ENCODE measurements at places on chromosomes 6 and 20. TPM values are rescaled to one million over a fixed set of nuclear protein-coding genes. Genes with fewer than 3 reads are reported as not detected.
A peak's percentile ranks its signal among the peaks of the same experiment; 100 is the strongest.

OR2B6 gene
- not detected for total RNA-seq

SLC17A3 gene
- not detected for total RNA-seq

MYCT1 gene
- total RNA-seq: 10.0 TPM

BHLHE23 gene
- not detected for total RNA-seq

POU3F2 gene
- total RNA-seq: not detected

DNA sequence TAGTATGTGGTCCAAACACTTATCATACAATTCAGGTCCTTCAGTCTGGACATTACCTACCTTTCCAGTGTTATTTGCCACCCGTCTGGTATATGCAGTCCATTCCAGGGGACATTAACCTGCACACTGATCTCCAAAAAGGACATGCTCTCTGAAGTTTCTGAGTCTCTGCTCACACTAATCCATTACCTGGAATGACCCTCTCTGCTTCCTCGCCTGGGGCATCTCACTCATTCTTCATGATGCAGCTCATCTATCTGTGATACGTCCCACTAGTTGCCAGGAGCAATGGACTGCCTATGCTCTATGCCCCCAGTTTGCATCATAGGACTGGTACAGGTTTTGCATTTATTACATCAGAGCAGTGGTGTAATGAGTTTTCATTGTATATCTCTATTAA lies 5.9 kb upstream of the TUBB2B start:
- H3K27me3 ChIP-seq: peaks cover 3% of the 10 kb centered on the region
- peaks cover 1% of the 10 kb centered on the region for H3K4me1 ChIP-seq
- DNase-seq: no peak

GRCh38 chr6:21595285-21596144 lies 2.0 kb downstream of the SOX4 start:
- H3K4me3 ChIP-seq: peak overlapping the region; percentile 84
- DNase-seq: peak; percentile 56
- no peaks in the 10 kb centered on the region for H3K27me3 ChIP-seq
- H3K27ac ChIP-seq: peak overlapping the region; percentile 97
- no peaks in the 10 kb centered on the region for H3K4me1 ChIP-seq

DNA sequence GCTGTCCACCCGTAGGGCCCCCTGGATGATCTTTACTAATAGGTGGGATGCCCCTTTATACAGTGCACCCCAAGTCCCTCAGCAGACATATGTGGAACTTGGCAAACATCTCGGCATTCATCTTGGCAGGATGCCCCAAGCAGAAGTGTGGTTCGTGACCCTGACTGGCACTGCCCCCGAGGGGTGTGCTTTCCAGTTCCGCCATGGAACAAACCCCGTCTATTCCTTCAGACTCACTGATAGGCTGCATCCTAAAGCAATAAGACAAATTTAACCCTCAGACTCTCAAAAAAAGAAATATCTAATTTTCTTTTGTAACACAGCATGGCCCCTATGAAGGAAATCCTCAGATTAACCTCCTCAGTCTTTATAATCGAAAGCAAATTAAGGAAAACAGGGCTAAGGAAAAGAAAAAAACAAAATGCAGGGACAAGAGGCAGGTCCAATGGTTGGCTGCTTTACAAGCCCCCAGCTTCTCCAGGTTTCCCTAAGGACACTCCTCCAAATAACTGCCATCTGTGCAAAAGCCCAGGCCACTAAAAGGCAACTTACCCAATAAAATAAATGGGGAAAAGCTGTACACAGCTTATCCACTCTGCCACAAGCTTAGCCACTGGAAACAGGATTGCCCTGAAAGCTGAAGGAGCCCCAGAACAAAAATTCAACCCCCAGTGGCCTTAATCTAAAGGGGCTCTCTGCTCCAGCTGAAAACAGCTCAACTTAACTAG lies 30.5 kb upstream of the RIPK1 start:
- no peak for DNase-seq
- H3K36me3 ChIP-seq: no peaks in the 10 kb centered on the region
- no peaks in the 10 kb centered on the region for H3K27me3 ChIP-seq

DNA sequence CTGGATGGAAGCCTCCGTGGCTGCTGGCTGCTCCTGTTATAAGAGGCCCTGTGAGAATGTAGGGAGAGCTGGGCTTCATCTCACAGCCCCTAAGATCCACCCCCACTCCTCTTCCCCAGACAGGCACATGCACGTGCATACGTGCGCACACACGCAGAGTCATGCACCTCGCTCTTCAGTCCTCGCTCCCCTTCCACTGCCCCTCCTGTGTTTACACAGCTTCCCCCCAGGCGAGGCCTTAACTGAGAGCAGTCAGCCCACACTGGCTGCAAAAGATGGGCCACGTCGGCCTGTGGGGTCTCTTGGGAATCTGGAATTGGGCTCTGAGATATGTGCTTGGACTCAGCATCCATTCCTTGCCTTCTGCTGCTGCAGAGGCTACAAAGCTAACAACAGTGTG lies 35.2 kb upstream of the MLN start:
- H3K27ac ChIP-seq: peak overlapping the region; percentile 2
- no peaks in the 10 kb centered on the region for H3K36me3 ChIP-seq
- H3K4me1 ChIP-seq: peaks cover 6% of the 10 kb centered on the region
- H3K4me3 ChIP-seq: no peak overlapping the region

DNA sequence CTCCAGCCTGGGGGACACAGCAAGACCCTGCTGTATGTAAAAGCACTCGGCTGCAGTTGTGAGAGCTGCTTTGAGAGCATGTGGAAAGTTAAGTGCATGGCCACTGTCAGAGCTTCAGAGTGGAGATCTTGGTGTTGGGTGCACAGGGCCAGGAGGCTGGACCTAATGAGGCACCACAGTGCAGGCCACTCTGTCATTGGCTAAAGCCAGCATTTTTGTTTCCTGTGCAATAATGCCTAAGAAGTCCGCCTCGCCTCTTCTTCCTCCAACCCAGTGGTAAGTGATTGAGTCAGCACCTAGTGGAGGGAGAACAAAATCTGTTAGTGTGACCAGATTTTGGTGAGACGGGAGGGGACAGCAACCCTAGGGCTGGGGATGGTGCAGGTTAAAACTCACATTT lies 60.6 kb downstream of the SSR1 start:
- H3K27me3 ChIP-seq: no peaks in the 10 kb centered on the region
- H3K4me1 ChIP-seq: no peaks in the 10 kb centered on the region
- H3K4me3 ChIP-seq: no peak overlapping the region
- no peak overlapping the region for H3K27ac ChIP-seq

Data from uterus (tissue), 4 donors.